ENCODE measurements at places on chromosomes 3 and 15. TPM values are rescaled to one million over a fixed set of nuclear protein-coding genes. Genes with fewer than 3 reads are reported as not detected.

IMPG2 gene
- total RNA-seq, result 0.72 TPM

DNA sequence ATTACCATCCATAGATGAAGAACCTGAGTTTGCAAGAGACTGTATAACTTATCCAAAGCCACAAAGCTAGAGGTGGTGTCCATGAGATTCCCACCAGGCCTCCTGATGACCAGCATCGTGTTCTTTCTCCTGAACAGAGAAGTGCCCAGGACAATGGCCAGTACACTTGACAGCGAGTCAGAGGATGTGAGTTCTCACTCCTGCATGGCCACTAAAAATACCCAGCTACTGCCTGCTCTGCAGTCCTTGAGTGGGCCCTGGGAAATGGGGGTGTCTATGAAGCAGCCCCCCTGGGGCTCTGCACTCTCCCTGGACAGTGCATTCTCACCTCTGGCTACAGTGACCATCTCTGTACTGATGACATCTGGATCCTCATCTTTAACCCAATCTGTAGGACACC, 201.2 kb downstream of the RPLP1 start:
- no peak for DNase-seq

GRCh38 chr15:75578173-75578947, 755 bp downstream of the PTPN9 start:
- no peak for DNase-seq

GRCh38 chr15:77620297-77620696, 12.4 kb downstream of the LINGO1 start:
- no peak for DNase-seq

- no peak for DNase-seq
Measured at GRCh38 chr3:128727485-128727884, 1.5 kb downstream of the RAB7A start.

DNA sequence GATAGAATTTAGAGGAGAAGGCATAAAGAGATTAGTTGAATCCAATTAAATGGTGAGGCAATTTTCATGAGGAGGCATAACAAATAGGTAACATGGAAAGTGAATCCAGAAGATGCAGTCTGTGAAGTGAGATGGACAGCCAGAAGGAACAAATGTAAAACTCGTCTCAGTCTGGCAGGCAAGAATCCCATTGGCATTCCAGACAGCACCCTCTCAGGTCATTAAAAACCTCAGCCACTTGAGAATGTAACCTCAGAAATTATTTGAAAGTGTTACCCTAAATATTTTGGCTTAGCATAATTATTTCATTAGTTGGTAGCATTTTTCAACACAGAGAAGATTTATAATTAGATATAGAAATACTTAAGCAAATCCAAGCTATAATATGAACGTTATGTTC, 342.3 kb downstream of the LRRC3B start:
- DNase-seq, result no peak

- no peak for DNase-seq
Measured at GRCh38 chr3:33152363-33153360, 38.8 kb downstream of the CRTAP start.

GRCh38 chr15:62588938-62589670, 424.0 kb upstream of the C2CD4B start:
- no peak for DNase-seq

- no peak for DNase-seq
Measured at GRCh38 chr15:96326328-96327154, 4.0 kb upstream of the NR2F2 start.

DNA sequence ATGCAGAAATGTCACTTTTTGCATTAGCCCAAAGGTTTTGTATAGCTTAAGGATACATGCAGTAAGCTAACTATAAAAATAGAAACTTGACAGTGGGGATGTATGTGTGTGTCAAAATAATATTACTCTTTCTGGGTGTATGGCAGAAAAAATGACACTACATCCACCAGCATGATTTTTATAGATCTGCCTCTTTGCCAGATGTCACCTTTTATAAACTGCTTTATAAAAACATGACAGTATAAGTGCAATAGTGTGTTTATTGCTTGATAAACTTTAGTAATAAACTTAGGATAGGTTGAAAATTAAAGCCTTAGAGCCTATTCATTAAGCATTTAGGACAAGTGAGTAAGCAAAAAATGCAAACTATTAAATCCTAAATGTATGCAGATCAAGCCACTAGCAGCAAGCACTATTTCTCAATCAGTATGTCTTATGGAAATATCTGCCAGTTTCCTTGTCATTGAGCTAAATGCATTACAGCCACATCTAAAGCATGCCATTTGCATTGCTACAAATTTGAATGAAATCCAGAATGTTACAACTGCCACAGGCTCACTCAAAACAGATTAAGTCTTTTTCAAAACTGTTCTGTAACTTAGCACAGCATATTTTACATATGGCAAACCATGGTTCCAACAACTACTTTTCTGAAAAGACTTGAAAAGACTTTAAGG, 935.0 kb downstream of the FHIT start:
- no peak for DNase-seq

- no peak for DNase-seq
Measured at GRCh38 chr3:23595851-23596250, 209.9 kb upstream of the UBE2E1 start.

GPX1 gene
- 77.7 TPM for total RNA-seq
